NCI-H526 treated with DMSO at 0.1 percent for 48 hours (cell line): ENCODE measurements at places on chromosomes 3 and 15.

DNA sequence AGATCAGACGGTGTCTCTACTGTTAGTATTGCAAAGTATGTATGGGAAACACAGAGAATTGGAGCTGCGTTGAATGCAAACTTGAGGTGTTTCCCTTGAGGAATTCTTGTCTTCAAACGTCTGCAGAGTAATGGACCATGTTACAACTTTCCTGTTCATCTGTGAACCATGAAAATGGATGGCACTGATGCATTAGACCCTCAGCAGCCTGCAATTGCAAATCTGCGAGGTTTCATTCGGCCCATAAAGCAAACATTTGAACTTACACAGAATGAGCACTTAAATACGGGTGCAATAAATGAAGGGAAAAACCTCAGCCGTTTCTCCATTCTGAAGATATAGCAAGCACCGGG is 49.7 kb downstream of the LRRN1 start:
- no peak for DNase-seq

GRCh38 chr15:33699691-33700447 is 268.4 kb upstream of the CHRM5 start:
- DNase-seq = no peak

- DNase-seq = no peak
Observed at GRCh38 chr15:101043011-101043410, 123.9 kb downstream of the LRRK1 start.

GRCh38 chr3:38648659-38649499 is 608 bp downstream of the SCN5A start:
- DNase-seq = no peak

GRCh38 chr3:9600597-9600996 is 47.0 kb upstream of the LHFPL4 start:
- peak; percentile 26 for DNase-seq

GRCh38 chr3:175273573-175273972 is 414.4 kb downstream of the NAALADL2 start:
- no peak for DNase-seq

- DNase-seq = no peak
Observed at GRCh38 chr3:124041553-124041952, 49.6 kb upstream of the ROPN1 start.

GRCh38 chr3:114874522-114874971 is 272.5 kb downstream of the ZBTB20 start:
- no peak for DNase-seq

DNA sequence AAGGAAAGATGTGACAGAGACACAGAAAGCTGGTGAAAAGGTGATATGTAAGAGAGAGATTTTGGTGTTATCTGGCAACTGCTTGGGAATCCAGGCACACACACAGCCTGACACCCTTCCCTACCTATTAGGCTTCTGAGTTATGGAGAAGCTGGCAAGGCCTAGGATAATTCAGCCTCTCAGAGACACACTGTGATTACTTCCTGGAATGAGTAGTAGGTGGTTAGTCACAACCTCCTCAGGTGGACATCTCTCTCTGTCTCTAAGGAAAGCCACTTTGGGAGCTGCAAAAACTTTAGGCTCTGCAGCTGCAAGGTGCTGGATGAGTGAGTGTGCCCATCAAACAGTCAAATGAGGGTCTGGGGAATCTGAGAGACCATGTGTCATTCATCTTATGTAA is 201.9 kb downstream of the PDCD6IP start:
- no peak for DNase-seq

GRCh38 chr15:92963794-92964193 is 63.7 kb downstream of the CHD2 start:
- no peak for DNase-seq

DNA sequence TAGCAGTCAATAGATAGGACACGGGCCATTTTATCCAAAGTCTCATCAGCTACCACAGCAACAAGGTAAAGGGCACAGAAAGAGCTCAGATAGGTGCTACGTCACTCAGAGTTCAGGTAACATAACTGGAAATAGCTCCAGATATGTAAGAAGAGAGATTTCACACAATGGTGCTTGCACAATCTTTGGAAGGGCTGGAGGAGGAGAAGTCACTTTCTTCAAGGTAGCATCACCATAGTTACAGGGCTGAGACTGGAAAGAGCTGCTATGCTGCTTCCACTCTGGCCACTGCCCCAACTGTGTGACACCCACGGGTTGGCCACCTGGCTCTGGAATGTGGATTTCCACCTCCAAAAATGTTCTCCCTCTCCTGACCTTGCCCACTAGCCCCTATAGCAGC is 448.8 kb upstream of the THBS1 start:
- DNase-seq = no peak
